MV-4-11 (cell line): ENCODE measurements at places on chromosomes 6 and 20.
A peak's percentile ranks its signal among the peaks of the same experiment; 100 is the strongest.

DNA sequence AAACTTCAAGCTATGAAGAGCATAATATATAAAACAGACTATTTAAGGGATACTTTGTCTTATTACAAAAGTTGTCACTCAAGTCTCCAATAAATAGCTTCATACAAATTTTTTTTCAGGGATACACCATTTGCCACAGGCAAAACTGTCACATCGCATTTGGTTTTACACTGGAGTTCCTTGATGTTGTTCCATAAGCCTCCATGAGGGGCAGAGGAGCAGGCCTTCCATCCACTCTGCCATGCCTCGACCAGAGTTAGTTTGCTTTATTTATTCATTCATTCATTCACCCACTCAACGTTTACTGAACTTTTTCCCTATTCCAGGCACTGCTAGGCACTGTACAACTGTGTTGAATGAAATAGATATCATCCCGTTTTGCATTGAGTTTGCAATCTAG is 246.6 kb downstream of the PHF3 start:
- no peak for DNase-seq

GRCh38 chr6:74420221-74420620 is 724.2 kb downstream of the CD109 start:
- DNase-seq, result no peak

- DNase-seq, result no peak
Measured at GRCh38 chr6:89708316-89708715, 69.8 kb upstream of the LYRM2 start.

GRCh38 chr6:121748376-121748775 is 312.9 kb downstream of the GJA1 start:
- DNase-seq, result peak; percentile 22

GRCh38 chr20:10280018-10280908 is 61.6 kb downstream of the SNAP25 start:
- DNase-seq, result no peak

- no peak for DNase-seq
Measured at GRCh38 chr6:125950293-125950692, 6.3 kb upstream of the HINT3 start.

GRCh38 chr20:25211273-25211672 is 15.8 kb downstream of the ENTPD6 start:
- DNase-seq, result no peak

DNA sequence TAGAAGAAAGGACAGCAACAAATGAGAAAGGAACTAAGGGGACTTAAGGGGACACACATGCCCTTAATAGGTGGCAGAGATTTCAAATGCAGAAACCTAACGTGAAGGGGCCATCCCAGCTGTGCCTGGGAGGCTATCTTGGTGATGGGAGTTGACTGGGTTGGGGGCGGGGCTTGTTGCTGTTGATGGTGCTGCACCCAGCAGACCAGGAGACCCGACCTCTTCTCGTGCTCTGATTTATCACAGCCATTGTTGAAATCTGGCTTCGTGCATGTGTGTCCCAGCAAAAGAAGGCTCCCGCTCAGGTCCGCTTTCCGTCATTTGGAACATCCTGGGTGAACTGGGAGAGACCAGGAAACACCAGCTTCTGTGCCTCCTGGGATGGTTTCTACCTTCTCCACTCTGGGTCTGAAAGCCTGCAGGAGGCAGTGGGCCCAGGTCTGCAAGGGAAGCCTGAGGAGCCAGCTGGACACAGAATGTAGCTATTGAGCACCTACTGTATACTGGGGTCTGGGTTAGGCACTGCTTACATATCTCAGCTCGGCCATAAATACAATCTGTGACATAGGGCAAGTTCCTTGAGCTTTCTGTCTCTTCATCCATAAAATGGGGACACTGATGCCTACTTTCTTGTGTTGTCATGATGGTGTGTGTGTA is 32.1 kb downstream of the TOX2 start:
- DNase-seq, result no peak

DNA sequence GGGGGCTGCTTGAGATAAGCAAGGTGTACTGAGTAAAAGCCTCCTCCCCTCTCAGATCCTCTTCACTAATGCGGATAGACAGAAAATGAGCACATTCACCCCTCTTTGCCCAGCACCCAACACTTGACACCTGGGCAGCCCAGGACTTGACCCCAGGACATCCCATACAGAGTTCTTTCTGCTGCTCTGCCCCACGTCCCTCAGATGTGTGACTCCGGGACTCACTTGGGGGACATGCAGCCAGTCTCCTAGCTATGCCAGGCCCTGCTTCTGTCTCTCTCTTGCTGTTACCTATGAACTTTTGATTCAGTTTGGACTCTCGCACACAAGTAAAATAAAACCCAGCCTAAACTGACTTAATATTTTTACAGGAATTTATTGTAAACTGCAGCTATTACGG is 159.9 kb downstream of the EYA2 start:
- DNase-seq, result no peak

DNA sequence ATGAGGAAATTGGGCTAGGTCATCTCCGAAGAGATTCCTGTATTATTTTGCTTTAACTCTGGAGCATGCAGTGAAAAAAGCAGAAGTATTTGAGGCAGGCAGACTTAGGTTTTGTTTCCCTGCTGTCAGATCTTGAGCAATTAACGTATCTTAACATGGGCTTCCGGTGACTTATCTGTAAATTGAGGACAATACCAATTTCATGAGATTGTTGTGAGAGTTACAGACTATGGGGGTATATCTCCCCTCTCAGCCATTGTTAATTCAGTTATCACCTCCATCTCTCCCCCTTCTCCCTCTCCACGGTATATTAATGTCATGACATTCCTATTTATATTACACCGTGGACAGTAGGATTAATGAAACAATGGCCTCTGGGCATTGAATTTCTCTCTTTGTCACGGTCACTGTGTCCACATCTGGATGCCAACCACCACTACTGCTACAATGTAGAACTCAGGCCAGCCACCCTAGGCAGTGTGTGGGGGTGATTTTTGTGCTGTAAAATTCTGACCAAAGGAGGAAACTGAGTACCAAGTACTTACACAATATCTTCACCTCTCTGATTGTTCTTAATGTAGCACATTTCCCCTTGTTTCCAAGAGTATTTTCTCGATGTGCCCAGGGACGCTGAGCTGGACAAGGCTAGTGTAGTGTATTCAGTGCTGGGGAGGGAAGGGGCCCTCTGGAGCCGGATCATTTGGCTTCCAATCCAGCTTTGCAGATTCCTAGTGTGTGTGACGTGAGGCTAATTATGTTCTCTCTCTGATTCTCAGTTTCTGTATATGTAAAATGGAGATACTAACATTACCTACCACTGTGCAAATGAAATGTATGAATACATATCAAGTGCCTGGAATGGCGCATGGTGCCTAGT is 77.2 kb downstream of the GCNT2 start:
- peak; percentile 92 for DNase-seq

GRCh38 chr20:8082989-8083388 is 49.1 kb upstream of the PLCB1 start:
- no peak for DNase-seq

- no peak for DNase-seq
Measured at GRCh38 chr6:8321671-8322404, 113.5 kb downstream of the SLC35B3 start.

GRCh38 chr20:38649275-38649891 is 47.8 kb downstream of the ARHGAP40 start:
- DNase-seq, result no peak

DNA sequence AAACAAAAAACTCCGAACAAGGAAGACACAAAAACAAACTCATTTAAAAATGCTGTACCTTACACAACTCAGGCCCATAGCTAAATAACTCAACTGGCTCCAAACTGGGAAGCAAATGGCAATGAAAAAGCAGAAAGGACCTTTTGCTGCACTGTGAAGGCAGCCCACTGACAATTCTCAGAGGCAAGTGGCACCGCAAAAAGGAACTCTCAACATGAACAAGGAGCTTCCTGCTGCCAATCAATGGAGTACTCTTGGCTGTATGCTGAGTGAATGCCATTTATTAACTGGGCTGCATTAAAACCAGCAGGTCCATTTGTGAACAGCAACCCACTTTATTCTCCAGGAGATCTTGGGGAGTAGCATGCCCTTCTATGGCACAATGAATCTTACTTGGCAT is 209.9 kb downstream of the PTPRK start:
- DNase-seq, result peak; percentile 69

GRCh38 chr20:16385462-16385861 is 187.8 kb downstream of the KIF16B start:
- no peak for DNase-seq

DNA sequence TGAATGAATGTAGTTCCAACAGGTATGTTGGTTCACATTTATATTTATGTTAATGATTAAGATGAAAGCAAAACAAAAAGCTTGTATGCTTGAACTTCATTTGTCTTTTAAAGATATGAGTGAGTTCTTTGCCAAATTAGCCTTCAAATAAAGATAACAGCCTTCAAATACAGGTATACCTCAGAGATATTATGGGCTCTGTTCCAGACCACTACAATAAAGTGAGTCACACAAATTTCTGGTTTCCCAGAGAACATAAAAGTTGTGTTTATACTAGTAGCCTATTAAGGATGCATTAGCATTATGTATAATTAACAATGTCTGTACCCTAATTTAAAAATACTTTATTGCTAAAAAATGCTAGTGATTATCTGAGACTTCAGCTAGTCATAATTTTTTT is 245.3 kb upstream of the MAN1A1 start:
- no peak for DNase-seq

GRCh38 chr6:140063021-140063399 is 688.6 kb upstream of the CITED2 start:
- no peak for DNase-seq

GRCh38 chr6:133034509-133035206 is 206.5 kb upstream of the EYA4 start:
- DNase-seq, result no peak

DNA sequence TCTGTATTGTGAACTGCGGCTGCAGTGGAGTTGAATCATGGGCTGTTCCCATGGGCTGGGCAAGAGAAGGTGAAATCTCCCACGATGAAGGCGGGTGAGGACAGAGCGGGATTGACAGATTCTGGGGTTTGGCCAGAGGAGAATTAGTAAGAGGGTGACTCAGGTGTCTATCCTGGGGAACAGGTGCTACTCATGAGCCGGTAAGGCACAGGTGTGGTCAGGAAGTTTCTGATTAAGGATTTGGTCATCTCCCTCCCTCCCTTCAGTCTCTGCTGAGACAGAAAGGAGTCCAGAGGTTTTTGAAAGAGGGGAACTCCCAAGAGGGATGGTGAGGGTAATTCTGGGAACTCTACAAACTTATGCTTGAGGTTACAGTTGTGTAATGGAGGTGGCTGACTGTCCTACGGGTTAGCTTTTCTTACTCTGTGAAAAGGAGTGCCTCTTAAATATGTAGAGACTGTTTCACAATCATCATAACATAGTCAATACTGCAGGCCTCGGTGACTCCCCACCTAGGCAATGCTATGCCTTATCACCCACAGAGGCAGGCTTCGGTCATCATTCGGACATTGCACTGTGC is 31.5 kb downstream of the SERPINB1 start:
- peak; percentile 84 for DNase-seq

DNA sequence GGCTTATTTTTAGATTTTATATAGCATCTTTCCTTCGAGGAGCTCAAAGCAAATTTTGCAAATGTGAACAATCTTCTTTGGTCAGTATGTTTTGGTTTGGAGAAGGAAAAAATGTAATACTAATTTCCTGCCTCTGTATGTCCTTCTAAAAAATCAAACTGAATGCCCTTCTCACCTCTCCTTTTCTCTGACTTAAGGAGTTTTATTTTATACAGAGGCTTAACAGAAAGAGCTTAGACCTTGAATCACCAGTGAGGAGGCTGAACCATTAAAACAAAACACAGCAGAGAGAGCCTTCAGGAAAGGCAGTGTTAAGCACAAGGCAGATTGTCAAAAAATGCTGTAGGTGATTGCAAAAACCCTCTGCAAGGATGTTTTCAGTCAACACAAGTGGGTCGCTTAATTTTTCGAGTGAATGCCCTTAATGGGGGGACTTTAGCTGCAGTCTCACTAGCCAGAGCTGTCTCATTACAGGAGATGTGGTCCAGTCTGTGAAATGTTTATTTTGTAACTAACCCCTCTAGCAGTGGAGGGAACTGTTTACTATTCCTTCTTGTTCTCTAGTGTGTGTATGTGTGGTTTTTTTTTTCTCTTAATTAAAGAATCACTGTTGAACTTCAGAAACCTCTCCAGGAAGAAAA is 481.3 kb upstream of the CITED2 start:
- no peak for DNase-seq

- DNase-seq, result no peak
Measured at GRCh38 chr20:52888096-52888495, 84.1 kb upstream of the TSHZ2 start.

DNA sequence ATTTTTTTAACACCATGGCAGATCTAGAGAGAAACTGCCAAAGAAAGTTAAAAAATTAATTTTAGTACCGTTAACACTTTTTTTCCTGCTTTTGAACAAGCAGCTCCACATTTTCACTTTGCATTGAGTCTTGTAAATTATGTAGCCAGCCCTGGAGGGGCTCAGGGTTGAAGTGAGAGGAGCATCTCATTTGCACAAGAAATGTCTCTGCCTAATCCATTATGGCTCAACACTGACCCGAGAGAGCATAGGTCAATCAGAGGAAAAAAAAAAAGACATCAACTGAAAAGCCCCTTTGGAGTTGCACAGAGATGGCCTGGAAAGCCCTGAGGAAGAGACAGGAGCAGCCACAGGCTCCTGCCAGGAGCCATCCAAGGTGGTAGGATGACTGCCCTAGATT is 4.3 kb upstream of the SLPI start:
- no peak for DNase-seq

DNA sequence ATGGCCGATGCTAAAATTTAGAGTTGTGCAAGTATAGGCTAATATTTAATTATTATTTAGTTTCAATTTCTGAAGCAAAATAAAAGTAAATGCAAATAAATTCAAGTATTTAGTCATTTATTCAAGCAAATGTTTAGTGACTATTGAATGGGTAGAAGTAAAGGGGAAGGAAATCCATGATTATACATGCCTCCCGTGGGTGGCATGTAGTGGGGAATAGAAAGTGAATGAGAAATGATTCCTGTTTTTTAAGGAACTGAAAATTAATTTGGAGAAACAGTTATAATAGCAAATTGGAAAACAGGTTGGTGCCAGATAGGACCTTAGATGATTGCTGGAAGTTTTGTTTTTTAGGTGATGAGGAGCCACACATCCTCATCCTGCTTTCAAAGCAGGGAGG is 35.4 kb downstream of the FAM229B start:
- DNase-seq, result peak; percentile 54

- no peak for DNase-seq
Measured at GRCh38 chr20:5067877-5068645, 51.7 kb downstream of the PCNA start.

DNA sequence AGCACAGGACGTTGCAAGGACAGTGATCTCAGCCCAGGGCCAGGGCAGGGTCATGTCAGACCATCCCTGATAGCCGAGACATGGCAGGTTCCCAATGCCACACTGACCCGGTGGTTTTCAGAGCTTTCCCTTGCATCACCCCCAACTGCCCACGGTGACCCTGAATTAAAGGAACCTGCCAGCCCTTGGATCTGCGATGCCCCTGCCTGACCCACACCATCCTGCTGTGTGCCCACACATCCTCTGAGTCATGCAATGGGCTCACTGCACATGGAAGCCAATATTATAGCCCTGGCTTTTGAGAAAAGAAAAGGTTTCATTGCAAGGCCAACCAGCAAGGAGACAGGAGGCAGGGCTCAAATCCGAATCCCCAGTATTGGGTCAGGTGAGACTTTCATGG is 132.6 kb upstream of the CST7 start:
- no peak for DNase-seq
